ENCODE measurements at places on chromosomes 16 and 17.

DNA sequence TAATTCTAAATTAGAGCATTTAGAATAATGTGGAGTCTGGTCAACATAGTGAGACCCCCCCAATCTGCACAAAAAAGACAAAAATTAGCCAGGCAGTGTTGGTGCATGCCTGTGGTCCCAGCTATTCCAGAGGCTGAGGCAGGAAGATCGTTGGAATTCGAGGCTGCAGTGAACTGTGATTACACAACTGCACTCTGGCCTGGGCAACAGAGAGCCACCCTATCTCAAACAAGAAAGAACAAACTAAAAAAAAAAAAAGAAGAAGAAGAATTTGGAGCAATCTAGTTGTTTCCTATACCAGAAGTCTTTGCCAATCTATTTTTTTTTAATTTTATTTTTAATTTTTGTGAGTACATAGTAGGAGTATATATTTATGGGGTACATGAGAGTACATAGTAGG lies 6.0 kb downstream of the CETP start:
- no peak for DNase-seq

- DNase-seq = peak; percentile 5
Observed at GRCh38 chr16:82368041-82368440, 198.0 kb upstream of the MPHOSPH6 start.

DNA sequence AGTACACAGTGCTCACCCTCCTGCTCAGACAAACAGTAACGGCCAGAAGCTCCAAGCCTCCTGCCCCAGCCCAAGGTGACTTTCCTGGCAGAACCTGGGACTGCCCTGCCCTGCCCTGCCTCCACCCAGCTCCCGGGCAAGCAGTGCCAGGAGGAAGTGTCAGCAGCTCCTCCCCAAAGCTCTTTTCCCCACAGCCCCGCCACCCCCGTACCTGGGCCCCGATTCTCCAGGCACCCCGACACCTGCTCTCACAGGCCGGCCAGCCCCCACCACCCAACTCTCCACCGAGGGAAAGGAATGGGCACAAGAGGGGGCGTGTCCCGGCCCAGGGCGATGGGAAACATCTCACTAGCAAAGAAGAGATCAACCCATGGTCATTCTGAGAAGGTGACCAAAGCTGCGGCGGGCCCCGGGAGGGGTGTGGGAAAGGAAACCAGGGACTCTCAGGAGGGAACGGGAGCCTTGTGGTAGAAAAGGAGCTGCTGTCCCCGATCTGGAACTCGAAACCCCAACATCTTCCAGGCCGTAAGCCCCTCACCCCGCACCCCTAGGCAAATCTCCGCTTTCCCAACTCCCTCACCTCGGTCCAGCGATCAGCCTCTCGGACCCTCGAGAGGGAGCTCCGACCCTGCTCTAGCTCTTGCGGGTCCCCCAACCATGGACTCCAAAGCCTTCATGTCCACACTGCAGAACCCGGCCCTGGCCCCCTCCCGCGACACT lies 1.2 kb downstream of the BCAR1 start:
- DNase-seq = no peak

DNA sequence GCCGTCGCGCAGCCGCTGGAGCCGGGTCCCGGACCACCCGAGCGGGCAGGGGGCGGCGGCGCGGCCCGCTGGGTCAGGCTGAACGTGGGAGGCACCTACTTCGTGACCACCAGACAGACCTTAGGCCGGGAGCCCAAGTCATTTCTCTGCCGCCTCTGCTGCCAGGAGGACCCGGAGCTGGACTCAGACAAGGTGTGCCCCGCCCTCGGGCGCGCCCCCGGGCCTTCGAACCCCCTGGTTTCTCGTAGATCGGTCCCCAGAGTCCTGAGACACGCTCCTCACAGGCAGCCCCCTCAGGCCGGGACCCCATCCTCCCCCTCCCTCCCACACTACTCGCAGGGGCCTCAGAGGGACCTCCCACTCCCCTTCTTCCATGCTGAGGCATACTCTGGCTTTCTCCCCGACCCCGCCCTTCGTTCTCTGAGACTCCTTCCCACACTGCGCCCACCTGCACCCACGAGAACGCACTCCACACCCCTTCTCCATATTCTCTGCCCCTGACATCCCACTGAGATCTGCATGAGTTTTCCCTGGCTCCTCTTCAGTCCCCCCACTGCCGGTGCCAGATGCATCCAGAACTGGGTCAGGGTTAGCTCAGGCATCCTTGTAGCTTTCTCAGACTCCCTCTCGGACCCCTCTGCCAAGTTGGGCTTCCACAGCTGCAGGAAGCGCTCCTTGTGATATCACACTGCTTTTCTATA lies 523 bp downstream of the KCTD2 start:
- no peak for DNase-seq

- DNase-seq = peak; percentile 69
Observed at GRCh38 chr17:10614536-10615155, 42.5 kb downstream of the MYH3 start.

DNA sequence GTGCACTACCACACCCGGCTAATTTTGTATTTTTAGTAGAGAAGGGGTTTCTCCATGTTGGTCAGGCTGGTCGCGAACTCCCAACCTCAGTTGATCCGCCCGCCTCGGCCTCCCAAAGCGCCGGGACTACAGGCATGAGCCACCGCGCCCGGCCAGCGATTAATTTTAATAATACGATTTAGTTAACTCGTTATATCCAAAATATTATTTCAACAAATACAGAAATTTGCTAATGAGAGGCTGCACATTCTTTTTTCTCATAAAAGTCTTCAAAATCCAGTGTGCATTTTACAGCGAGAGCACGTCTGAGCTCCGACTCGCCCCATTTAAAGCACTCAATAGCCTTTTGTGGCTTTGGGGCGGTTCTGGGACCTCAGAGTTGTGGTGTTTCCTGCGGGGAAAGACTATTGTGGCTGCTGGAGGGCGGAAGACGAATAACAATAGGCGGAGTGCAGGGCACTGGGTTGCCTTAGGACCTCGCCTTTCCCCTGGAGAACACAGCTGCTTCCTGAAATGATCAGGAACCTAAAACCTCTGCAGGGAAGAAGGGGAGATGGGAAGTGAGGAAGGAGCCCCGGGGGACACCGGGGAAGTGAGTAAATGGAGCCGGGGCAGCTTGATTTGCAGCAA lies 2.9 kb upstream of the ZSCAN10 start:
- DNase-seq = no peak

DNA sequence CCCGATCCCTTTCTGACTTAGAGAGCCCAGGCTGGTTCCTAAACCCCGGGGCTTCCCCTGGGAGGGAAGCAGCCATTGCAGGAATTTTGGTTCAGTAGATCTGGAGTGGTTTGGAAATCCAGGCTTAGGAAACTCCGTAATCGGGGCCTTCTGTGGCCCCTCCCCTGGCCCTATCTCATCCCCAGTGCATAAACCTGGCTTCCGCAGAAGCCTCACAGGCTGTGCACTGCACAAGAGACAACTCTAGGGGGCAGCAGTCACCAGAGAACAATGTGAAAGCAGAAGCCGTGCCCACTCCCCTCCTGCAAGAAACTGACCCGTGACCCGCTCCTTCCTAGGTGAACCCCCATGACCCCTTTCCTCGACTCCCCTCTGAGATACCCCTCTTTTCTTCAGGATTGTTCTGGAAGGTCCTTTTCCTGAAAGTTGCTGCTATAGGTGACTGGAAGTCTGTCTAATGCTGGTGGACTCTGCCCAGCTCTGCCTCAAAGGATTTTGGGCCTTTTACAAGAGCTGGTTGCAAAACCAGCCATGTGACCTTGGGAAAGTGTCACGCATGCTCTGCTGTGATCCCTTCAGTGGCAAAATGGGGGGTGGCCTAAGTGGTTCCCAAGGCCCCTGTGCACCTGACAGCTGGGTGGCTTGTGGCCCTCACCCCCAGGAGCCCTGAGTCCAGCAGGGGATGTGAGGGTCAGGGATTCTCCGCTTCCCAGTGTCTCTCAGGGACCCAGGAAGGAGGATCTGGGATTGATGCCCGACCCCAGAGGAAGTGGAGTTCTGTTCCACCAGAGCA lies 14.4 kb downstream of the GUCY2D start:
- peak; percentile 11 for DNase-seq

- DNase-seq = no peak
Observed at GRCh38 chr16:62135446-62135845, 99.2 kb upstream of the CDH8 start.

GRCh38 chr16:80285104-80285503 lies 255.7 kb upstream of the DYNLRB2 start:
- peak; percentile 90 for DNase-seq

GRCh38 chr16:56237451-56237930 lies 46.2 kb downstream of the GNAO1 start:
- no peak for DNase-seq

DNA sequence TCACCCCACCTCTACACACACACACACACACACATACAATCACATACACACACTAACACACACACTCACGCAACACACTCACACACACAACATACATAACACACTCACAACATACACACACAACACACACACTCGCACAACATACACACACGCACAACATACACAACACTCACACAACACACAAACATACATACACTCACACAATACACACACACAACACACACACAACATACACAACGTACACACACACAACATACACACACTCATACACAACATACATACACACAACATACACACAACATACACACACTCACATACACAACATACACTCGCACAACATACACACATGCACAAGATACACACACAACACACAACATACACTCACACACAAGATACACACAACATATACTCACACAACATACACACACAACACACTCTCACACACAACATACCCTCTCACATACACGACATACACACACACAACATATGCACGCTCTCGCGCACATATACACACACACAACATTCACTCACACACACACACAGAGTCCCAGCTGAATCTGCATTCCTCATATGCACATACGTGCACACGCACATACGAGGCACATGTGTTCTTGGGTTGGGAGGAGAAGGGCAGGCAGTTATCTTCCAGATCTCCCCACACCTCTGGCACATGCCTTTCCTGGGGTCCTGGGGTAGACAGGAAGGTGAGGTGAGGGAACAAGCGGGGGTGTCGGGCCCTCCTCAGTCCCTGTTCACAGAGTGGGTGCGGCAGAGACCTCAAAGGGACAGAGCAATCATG lies 1.1 kb downstream of the ASGR2 start:
- no peak for DNase-seq

GRCh38 chr17:65730711-65731169 lies 169.3 kb upstream of the AXIN2 start:
- peak; percentile 22 for DNase-seq

DNA sequence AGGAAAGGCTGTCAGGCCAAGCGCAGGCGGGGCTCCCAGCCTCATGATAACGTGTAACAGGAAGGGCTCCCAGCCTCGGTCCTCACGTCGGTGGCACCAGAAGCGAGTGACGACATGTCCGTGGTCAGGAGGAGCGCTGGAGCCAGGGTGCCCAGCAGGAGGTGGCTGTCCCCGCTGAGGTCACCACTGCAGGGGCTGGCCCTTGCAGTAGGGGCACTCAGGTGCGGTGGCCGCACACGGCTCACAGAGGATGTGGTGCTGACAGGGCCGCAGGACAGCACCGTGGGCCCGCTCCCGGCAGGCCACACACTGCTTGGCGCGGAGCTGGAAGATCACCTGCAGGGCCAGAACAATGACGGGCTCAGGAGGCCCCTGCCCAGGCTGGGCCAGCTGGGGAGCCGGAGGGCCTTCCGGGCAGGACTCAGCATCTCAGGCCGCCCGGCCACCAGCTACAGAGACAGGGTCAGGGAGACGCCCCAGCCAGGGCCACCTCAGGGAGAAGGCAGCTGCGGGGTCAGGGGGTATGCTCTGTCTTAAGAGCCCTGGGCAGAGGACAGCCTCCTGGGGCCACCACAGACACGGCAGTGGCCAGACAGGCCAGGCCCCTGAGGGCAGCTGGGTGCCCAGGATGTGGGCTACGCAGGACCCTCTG lies 14.5 kb downstream of the GNPTG start:
- no peak for DNase-seq

- DNase-seq = peak; percentile 26
Observed at GRCh38 chr16:89687092-89687940, 827 bp downstream of the CDK10 start.

DNA sequence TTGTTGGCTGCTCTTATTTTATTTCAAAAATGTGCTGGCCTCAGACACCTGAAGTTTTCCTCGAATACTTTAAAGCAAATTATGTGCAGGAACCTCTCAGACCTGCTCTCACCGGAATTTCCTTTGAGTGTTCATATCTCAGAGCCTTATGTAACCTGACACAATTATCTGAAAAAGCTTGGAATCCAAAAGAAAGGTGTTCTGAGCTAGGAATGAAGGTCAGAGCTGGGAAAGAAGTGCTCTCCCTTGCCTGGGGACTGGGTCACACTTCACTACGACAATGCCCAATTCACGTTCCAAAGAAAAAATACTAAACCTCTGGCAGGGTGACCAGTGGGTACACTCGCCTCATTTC lies 6.7 kb upstream of the HSD11B2 start:
- DNase-seq = no peak

DNA sequence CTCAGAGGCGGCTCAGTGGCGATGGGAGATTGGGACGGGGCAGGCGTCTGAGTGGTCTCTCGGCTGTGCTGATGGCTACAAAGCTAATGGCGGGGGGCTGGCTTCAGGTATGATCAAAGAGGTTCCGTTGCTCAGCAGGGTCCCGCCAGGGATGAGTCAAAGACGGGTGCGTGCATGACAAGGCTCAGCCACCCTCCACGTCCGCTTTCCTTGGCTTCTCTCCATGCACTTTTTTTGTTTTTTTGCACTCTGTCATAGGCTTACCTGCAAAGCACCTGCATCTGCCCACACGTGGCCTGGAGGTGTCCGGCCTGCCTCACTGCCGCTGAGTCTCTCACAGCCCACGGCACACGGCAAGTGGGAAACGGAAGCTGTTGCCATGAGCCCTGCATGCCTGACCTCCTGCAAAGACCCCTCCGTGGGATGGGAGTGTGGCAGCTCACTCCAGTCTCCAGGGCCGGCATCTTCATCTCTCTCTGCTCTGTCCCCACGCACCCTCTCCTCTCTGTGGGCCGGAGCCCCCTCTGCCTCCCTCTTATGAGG lies 85.5 kb upstream of the ZNF469 start:
- DNase-seq = no peak

DNA sequence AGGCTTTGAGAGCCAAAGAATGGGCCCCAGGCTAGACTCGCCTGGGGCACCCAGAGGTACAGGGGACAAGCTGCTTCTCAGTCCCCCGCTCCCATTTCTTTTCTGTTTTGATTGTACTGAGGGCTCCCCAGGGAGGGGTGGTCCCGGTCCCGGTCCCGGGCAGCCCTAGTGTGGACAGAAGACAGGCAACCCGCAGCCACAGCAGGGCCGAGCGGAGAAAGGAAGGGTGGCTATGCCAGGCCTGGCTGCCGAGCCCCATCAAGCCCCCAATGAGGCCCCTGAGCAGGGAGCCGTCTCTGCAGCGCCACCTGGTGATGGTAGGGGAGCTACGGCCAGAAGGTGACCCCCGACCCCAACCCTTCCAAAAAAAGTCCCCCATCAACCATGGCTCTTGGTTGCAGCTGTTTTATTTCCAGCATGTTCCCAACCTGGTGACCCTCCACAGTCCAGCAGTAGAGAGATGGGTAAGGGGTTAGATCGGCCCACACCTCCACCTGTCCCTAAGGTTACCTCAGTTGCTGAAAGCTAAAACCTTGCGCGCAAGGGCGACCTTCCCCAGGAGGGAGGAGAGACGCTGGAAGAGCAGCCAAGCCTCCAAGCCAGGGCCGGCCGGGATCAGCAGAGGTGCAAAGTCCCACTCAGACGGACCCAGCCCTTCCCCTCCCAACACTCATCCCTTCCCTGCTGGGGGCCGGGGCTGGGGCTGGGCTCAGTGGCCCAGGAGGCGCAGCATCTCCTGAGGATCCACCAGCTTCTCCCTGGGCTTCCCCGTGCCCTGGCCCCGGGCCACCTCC lies 2.6 kb upstream of the GRIN2C start:
- DNase-seq = peak; percentile 37
